Inflammatory macrophage treated with lipopolysaccharide for 4 hours (primary cell): ENCODE measurements at places on chromosomes 1 and 21.

DNA sequence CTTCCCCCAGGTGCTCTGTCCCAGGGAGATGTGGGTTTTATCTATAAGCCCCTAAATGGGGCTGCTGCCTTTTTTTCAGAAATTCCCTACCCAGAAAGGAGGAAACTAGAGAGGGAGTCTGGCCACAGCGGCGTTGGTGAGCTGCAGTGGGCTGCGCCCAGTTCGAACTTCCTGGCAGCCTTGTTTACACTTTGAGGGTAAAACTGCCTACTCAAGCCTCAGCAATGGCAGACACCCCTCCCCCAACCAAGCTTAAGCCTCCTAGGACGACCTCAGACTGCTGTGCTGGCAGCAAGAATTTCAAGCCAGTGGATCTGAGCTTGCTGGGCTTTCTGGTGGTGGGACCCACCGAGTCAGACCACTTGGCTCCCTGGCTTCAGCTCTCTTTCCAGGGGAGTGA, 46.2 kb upstream of the PAPPA2 start:
- DNase-seq: no peak

GRCh38 chr21:28768753-28769152, 223.9 kb downstream of the LTN1 start:
- DNase-seq: no peak

DNA sequence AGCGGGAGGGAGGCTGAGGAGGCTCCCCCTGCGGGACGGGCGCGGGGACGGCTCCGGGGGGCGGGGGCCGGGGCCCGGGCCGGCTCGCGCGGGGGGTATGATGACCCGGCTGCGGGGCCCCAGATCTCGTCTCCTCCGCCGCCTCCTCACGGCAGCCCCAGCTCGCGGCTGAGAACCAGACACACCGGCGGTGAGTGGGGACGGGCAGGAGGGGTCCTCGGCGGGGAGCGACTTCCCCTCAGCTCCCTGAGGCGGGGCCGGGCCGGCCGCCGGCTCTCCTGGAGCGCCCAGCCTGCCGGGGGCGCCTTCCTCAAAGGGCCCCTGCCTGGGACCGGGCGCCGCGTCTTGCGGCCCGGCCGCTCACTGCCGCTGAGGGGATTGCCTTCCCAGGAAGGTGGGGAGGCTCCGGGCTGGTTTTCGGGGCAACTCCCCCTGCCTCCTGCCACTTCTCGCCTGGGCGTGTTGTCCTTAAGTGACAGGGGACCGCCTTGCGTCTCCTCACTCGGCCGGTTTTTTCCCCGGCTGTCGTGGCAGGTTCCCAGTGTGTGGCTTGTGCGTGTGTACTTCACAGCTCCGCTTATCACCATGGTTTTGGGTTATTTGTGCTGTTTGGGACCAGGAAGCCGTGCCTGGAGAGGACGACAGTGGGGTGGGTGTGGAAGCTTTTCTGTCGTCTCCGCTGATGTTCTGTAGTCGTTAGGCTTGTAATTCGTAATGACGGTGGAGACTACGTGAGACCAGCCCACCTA, 800 bp downstream of the HIPK1 start:
- DNase-seq: peak; percentile 55

DNA sequence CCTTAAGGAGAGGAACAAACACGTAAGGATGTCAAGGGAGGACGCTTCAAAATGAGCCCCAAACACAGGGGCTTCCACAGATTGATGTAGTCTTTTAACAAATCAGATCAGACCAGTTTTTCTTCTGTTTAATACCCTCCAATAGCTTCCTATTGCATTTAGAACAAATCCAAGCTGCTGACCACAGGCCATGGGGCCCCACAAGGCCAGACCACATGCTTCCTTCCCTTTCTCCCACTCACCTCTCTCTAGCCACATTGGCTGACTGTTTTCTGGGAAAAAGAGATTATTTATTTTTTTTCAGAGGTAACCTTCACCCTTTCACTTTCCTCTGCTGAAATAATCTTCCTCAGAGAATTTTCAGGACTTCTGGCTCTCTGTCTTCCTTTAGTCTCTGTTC, 380.6 kb downstream of the SIPA1L2 start:
- DNase-seq: peak; percentile 43

- DNase-seq: no peak
Observed at GRCh38 chr1:53735681-53736080, 3.3 kb downstream of the GLIS1 start.

GRCh38 chr1:205396967-205397616, 24.8 kb downstream of the LEMD1 start:
- DNase-seq: peak; percentile 30

DNA sequence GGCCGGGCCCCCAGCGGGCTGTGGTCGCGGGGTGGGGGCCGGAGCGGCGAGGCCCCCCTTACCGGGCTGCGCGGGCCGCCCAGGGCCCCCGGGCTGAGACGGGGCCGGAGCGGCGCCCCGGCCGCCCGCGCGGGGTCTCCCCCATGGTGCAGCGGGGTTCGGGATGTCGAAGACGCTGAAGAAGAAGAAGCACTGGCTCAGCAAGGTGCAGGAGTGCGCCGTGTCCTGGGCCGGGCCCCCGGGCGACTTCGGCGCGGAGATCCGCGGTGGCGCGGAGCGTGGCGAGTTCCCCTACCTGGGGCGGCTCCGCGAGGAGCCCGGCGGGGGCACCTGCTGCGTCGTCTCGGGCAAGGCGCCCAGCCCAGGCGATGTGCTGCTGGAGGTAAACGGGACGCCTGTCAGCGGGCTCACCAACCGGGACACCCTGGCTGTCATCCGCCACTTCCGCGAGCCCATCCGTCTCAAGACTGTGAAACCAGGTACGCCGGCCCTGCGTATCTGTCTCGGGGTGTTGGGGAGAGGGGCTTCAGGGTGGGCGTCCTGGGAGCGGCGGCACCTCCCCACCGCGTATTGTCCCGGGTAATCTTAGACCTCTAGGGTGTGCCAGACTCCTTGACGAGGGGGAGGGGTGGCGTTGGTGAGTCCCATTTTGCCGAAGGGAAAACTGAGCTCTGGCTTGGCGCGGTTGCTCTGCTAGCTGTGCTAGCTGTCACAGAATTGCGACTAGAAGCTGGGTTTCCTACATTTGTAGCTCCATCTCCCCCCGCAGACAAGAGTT, 745 bp downstream of the MAGI3 start:
- DNase-seq: no peak
